ENCODE measurements at places on chromosomes 16 and 17.
A peak's percentile ranks its signal among the peaks of the same experiment; 100 is the strongest.

DNA sequence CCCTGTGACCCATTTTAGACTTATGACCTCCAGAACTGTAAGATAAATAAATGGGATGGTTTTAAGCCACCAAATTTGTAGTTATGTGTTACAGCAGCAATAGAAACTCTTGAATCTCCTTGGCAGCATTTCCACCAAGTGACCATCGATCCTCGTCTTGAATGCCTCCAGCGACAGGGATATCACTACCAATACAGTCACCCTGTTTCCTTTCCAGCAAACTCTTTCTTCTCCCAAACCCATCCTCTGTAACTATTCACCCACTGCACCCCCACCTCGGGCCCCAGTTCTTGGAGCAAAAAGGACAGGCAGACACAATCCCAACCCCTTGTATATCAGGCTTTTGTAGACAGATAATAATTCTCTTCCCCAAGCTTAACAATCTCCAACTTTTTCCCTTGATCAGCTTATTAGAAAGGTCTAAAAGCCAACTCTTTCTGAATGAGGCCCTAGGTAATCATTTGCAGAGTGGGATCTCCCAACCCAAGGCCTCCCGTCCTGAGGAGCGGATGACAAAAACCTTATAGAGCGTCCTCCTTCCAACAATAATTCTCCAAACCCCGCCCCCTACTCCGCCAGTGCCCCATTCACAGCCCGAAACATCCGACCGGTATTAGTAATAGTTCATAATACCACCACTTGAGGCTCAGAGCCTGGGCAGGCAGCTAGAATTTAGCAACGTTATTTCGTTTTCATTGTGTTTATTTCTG, 14.7 kb upstream of the PLLP start:
- peak; percentile 76 for DNase-seq

- DNase-seq: no peak
These were observed 47.8 kb downstream of the NFAT5 start for GRCh38 chr16:69613378-69614154.

GRCh38 chr17:68592682-68593641, 8.2 kb downstream of the FAM20A start:
- no peak for DNase-seq

DNA sequence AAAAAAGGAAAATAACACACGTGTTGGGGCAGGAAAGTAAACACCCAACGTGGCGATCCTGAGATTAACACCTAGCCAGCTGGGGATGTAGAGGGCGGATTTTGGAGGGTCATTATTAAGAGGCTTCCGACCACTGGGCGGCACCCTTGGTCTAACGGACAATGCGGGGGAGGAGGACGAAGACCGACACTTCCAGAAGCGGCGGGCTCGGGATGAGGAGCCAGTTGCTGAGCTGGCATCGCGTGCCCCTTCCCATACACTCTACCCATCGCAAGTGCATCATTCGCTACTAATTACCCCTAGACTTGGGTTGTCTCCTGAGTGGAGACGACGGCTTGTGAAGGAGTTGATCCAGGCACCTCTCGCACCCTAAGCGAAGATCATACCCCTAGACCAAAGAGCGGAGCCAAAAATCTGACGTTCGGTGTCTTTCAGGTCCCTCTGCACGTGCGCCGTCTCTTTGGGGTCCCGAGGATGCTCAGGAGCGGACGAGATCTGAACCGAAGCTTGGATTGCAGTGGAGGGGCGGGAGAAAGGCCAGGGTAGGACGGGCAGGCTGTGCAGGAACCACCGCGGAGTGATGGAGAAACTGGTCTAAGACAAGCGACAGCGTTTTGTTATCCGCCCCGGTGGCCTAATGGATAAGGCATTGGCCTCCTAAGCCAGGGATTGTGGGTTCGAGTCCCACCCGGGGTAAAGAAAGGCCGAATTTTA, 17.6 kb downstream of the ZNF213 start:
- peak; percentile 96 for DNase-seq

- DNase-seq: no peak
These were observed 70.9 kb upstream of the GSE1 start for GRCh38 chr16:85541980-85542900.

DNA sequence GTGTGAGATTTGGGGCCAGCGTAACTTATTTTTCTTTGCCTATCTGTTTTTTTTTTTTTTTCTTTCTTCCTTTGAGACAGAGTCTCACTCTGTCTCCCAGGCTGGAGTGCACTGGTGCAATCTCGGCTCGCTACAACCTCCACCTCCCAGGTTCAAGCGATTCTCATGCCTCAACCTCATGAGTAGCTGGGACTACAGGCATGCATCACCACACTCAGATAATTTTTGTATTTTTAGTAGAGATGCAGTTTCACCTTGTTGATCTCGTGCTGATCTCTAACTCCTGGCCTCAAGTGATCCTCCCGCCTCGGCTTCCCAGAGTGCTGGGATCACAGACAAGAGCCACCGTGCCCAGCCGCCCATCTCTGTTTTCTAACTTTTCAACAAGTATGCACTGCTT, 63.4 kb downstream of the VPS35L start:
- DNase-seq: no peak

Data from RCC 7860 (cell line).